ENCODE measurements at places on chromosomes 6 and 20.

DNA sequence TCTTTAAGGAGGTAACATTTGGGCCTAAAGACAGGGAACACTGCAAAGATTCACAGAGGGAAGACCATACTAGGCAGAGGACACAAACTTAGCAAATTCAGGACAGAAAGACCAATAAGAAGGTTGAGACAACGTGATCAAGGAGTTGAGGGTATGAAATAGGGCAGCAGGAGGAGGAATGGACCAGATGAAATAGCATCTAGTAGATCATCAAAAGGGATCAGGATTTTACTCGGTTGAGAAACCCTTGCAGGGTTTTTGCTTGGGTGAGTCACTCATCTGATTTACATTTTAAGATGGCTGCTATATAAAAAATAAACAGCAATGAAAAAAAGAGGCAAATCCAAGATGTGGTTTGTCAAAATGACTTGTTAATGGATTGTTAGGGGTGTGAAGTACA is 4.7 kb downstream of the BCLAF1 start:
- no peak for DNase-seq

GRCh38 chr20:22382742-22383141 is 201.6 kb downstream of the FOXA2 start:
- DNase-seq, result no peak

- DNase-seq, result peak; percentile 28
Observed at GRCh38 chr20:4108495-4109306, 93.3 kb upstream of the RNF24 start.

- DNase-seq, result no peak
Observed at GRCh38 chr6:16758163-16758975, 2.9 kb downstream of the ATXN1 start.

DNA sequence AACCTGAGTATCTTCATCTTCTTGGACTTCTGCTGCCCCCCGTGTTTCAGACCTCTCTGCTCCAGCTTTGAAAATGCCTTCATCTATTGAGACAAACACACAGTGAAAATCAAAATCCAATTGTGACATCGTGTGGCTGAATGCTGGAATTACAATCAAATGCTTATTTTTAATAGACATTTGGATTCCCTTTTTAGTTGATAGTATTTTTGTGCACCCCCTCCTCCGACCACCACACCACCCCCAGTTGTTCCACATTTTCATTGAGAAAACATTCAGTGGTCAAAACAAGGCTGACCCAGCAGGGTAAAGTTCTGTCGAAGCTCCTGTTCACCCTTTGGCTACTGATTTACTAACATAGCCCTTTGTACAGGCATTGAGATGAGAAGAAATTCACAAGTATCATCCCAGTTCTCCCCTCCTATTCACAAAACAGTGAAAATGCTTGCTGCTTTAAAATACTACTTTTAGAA is 79.0 kb downstream of the NRSN1 start:
- no peak for DNase-seq

GRCh38 chr6:31058128-31058894 is 48.0 kb downstream of the MUC22 start:
- no peak for DNase-seq

- no peak for DNase-seq
Observed at GRCh38 chr6:2651536-2651935, 99.2 kb downstream of the MYLK4 start.

GRCh38 chr20:11844691-11845090 is 73.0 kb upstream of the BTBD3 start:
- no peak for DNase-seq

DNA sequence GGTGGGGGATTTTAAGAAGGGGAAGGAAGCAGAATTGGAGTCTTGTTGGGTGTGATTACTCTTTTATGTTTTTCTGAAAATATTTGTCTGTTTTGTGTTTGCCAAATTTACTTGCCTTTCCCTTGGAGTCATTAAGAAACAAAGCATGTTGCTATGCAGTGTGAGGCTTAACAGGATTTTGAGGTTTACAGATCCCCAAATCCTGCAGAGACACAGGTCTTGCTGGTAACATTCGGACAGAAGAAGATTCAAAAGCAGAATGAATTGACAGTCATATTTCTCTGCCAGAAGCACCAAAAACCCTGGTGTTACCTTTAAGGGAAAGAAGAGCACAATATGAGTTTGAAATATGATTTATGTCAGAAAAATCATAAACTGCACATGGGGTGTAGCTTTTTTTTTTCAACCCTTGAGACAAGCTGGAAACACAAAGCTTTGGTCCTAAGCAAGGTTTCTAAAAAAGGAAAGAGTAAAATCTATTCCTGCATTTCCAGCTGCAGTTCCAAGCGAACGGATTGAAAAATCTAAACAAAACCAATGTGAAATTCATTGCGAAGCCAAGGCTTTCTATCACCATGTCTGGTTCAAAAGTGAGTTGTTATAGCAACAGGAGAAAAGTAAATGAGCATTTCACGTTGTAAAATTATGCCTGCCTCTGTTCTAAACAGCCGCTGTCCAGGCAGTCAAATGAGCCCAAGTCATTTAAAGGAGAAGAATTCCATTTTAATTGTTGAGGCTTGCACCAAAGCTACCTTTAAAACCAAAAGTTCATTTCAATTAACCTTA is 358.9 kb upstream of the SASH1 start:
- DNase-seq, result no peak

DNA sequence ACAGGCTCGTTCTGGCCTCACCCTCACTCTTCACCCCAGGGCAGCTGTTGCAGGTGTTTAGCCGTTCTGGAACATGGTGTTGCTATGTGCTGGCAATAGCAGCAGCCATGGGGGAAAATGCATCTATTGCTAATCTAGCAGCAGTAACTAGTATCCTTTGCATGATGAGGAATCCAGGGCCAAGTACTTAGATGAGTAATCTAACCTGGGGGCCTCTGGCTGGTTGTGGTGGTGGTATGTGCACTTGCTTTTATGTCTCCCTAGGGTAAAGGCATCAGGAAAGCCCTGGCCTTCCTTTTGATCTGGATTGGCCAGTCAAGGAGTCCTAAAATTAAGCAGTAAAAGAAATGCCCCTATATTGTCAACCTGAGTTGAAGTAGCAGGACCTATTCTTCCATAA is 594.5 kb upstream of the MAP3K7 start:
- no peak for DNase-seq

GRCh38 chr6:90610301-90610750 is 23.5 kb upstream of the MAP3K7 start:
- no peak for DNase-seq

DNA sequence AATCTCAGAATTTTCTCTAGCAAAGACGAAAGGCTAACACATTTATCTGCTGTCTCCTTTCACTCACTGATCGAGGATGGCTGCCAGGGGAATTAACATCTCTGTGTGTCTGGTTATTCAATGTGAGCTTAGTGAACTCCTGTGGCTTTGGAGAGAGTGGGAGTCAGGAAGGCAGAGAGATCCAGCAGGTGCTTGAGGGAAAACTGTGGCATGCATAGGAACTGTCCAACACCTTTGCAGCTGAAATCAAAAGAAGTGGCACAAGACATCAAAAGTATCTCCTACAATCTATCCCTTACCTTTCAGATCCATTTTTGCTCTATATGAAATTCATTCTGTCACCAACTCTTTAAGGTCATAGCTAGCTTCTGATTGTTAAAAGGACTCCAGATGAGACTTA is 11.8 kb upstream of the FAM184A start:
- DNase-seq, result no peak

- DNase-seq, result no peak
Observed at GRCh38 chr6:120671519-120671918, 662.8 kb downstream of the TBC1D32 start.

DNA sequence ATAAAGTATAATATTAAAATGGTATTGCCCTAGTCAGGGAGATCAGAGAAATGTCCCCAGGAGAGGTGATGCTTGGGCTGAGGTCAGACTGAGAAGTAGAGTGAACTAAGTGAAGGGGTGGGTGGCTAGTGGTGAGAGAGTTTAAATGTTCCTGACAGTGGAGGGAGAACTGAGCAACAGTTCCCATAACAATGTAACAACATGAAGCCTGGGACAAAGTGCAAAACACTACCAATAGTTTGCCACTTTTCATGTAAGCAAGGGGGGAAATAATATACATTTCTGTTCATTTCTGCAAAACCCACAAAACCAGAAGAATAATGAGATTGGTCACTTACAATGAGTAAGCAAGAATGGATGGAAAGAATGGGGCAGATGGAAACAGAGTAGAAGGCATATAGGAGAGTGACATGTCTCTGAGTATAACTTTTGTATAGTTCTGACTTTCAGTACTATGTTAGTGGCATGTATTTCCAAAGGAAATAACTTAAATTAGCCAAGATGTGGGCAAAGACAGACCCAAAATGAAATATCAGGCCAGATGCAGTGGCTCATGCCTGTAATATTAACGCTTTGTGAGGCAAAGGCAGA is 13.3 kb upstream of the FAXC start:
- DNase-seq, result no peak

- DNase-seq, result no peak
Observed at GRCh38 chr6:150191809-150192208, 49.0 kb downstream of the PPP1R14C start.

DNA sequence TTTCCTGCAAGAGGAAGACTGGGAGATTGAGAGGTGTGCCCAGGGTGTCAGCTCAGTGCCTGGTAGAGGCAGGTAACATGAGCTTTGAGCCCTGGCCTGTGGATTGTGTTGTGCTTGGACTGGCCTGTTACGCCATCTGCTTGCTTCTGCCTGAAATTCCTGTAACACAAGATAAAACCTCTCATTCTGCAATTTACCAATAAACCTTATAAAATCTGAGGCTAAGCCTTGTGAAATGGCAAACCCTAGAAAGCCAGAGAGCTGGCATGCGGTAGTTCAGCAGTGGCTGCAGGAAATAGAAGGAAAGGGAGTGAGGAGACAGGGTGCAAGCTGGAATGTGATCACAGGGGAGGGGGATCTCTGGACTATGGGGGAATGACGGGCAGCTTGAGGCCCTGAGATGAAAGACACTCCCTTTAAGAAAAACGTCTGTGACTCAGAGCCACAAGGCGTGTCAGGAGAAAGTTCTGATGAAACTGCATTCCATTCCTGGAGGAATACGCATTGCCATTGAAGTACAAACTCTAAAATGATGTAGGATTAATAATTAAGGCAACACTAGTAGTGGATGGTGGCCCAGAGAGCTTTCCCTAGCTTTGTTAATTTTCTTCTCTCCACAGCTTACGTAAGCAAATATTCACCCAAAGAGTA is 26.3 kb upstream of the TFAP2A start:
- DNase-seq, result no peak

Measured in stimulated activated CD4-positive, alpha-beta T cell treated with anti-CD3 and anti-CD28 coated beads, Interleukin-15, amount 100 ng/mL, for 1 hour (primary cell).